ENCODE measurements at places on chromosomes 16 and 17.

- no peak for DNase-seq
Observed at GRCh38 chr17:64190472-64190871, 60.5 kb upstream of the ERN1 start.

- DNase-seq = peak; percentile 88
Observed at GRCh38 chr17:17206124-17206912, at the start of gene PLD6. TSS of gene PLD6 (minus strand) at chr17:17206333. CDS start at chr17:17206286, 47 bp downstream.

- DNase-seq = no peak
Observed at GRCh38 chr17:56976941-56977608, 856 bp upstream of the SCPEP1 start.

- no peak for DNase-seq
Observed at GRCh38 chr16:52757746-52758472, 211.0 kb upstream of the TOX3 start.

DNA sequence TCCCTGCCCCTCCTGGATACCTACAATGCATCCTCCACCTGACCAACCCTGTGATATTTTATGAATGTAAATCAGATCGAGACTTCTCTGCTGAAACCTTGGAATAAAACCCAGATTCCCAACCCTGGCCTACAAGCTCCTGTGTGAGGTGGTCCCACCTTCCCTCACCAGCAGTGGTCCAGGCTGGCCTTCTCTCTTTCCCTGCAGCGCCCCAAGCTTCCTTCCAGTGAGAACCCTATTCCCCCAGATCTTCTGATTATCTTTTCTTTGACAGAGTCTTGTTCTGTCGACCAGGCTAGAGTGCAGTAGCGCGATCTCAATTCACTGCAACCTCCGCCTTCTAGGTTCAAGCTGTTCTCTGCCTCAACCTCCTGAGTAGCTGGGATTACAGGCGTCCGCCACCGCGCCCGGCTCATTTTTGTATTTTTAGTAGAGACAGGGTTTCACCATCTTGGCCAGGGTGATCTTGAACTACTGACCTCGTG, 2.5 kb upstream of the HELZ start:
- DNase-seq = no peak

- no peak for DNase-seq
Observed at GRCh38 chr17:31580706-31581490, 189.4 kb downstream of the RAB11FIP4 start.

- DNase-seq = no peak
Observed at GRCh38 chr16:79250502-79251098, 349.9 kb downstream of the MAF start.

DNA sequence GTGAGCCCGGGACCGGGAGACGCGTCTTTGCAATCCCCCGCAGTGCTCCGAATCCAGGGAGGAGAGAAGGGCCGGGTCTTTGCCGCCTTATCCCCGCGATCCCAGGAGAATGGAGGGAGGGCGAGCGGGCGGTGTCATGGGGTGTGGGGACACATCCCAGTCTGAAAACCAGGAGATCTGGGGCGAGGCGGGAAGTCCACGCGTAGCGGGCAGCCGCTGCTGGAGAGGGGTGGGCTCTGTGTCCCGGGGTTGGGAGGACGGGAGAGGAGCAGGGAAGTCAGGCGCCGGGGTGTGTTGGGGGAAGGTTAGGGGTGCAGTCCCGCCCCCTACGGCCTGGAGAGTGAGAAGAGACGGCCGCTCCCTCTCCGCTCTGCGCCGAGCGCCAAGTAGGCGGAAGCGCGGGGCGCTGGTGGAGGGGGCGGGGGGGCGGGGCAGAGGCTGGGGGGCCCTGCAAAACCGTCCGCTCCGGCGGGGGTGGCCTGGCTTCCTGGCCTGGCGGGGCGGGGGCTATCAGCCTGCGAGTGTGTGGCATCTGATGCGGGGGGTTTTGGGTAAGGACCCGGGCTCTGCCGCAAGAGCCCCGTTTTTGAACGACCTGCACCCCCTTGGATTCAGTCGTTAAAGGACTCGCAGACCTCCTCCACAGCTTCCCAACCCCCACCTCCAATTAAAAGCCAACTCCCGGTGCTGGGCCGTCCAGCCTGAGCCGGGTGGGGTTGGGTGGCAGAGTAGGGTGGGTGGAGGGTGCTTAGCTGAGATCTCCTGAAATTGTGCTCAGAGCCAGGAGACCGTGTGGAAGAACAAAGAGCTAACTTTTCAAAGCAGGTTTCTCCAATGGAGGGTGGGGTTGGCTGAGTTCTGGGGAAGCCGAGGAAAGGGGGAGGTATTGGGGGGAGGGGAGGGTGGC, 654 bp downstream of the LASP1 start:
- DNase-seq = peak; percentile 50

DNA sequence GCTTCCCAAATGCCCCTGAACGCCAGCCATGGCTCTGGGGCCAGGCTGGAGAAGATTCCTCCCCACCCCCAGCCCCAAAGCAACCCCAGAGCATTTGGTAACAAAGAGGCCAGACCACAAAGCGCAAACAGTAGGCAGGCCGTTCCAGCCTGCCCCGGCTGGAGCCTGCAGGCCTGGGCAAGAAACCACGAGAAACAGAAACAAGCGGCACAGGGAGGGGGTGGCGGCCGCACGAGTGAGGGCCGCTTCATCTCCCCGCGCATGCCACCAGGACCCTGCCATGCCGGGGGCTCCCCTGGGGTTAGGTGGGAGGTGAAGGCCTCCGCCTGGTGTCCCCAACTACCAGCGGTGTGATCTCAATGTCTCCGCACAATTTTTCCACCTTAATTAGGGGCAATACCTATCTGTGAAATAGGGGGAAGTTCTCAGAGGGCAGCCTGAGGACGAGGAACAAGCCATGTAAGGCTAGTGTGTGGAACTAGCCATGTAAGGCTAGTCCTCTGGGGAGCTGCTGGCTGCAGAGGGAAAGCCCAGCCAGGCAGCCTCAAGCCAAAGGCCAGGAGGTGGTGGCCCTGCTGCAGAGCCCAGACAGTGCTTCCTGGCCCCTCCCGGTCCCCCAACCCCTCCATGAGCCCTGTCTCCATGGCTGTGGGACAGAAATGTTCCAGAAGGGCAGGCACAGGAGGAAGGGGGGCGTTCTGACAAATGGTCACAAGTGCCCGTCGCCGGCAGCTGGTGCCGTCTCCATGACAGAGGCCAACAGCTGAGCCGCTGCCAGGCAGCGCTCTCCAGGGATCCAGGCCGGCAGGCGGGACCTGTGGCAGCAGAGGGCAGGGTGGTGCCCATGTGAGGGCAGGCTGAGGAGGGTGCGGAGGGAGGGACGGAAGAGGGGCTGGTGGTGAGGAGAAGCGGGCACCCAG, 14.5 kb upstream of the MTSS2 start:
- DNase-seq = no peak

- DNase-seq = no peak
Observed at GRCh38 chr16:13573903-13574302, 346.1 kb upstream of the ERCC4 start.

DNA sequence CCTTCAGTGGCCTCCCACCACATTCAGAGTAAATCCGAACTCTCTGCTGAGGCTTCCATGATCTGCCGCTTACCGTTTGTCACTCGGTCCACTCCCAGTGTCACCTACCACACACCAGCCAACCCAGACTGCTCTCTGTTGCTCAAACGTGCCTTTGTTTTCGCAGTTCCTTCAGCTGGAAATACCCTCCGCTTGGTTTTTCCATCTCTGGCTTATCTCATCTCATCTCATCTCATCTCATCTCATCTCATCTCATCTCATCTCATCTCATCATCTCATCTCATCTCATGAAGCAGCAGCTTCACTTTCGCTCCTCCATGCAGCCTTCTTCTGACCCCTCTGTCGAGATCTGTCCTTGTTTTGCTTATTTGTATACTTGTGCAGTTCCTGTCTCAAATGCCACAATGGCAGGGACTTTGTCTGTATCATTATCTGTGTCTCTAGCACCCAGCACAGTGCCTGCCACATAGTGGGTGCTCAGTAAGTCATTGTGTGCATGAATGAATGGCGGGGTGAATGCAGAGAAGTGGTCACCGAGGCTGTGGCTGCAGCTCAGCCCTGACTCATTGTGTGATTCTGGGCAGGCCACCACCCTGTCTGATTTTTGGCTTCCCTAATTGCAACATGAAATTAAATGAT, 3.8 kb upstream of the SNX20 start:
- peak; percentile 32 for DNase-seq

GRCh38 chr17:38809828-38810227, 10.5 kb upstream of the PIP4K2B start:
- no peak for DNase-seq

DNA sequence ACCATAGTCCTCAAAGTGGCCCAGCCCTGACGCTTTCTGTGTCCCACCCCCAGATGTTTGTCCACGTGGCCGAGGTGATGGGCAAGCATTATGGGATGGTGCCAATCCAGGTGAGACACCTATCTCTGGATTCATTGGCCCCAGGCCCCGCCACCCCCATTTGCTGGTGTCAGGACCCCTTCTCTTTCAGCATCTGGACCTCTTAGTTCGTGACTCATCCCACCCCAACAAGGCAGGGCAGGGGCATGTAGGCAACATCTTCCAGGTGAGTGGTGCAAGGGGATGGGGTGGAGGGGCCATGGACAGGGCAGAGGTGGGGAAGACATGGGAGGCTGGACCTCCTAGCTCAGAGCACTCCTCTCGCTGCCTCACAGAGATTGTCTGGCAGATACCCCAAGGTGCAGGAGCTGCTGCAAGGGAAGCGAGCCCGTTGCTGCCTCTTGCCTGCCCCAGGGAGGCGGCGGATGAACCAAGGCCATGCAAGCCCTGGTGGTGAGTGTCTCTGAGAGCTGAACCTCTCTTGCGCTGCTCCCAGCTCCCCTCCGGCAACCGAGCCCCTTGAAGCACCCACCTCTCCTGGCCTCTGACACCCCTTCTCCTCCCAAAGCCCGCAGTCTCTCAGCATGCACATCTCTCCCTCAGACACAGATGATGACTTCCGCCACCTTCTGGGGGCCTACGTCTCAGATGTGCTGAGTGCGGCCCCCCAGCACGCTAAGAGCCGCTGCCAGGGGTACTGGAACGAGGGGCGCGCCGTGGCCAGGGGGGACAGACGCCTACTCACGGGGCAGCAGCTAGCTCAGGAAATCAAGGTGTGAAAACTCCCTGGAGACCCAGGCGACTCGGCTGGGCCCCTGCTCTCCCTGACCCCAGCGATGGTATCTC, 3.6 kb downstream of the RNF112 start:
- DNase-seq = no peak

Data from T-helper 22 cell (primary cell).